Dermis microvascular lymphatic vessel endothelial cell (primary cell): ENCODE measurements at places on chromosomes 2 and 18. TPM values are rescaled to one million over a fixed set of nuclear protein-coding genes. Genes with fewer than 3 reads are reported as not detected.

GRCh38 chr2:152496371-152496770 is 161.4 kb downstream of the FMNL2 start:
- no peak for DNase-seq

GRCh38 chr2:132430895-132431294 is 14.3 kb downstream of the GPR39 start:
- DNase-seq: no peak

DNA sequence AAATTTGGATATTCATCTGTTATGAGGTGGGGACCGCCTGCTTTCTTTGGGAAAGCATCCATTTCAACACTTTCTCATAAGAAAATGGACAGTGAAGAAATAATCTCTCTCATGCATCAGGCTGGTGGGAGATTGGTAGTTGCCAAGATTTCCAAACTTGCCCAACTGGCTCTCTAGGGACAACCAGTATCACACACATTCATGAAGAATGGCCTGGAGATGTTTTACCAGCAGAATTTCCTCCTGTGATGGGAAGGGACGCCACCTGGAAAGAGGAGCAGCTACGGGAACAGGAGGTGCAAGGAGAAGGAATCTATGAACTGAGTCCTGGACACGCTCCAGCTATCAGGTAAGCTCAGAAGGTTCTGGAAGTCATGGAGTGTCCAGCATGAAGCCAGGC is 39.4 kb downstream of the LIPG start:
- no peak for DNase-seq

DNA sequence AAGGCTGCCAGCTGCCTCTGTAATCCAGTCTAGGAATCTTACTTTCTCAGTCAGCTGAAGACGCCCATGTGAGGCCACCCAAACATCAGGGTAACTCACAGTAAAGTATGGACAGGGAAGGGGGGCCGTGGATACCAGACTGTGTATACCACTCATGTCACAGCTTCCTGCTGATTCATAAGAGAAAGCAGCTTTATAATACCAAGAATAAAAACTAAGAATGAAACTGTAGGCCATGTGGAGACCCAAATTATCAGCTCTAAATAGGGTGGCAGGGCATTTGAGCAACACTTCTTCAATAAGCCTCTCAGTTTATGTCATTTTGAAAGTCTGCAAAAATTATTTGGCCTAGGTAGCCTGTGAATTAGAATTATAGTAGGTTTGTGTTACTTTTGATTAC is 115.0 kb upstream of the CDCA7 start:
- no peak for DNase-seq

DNA sequence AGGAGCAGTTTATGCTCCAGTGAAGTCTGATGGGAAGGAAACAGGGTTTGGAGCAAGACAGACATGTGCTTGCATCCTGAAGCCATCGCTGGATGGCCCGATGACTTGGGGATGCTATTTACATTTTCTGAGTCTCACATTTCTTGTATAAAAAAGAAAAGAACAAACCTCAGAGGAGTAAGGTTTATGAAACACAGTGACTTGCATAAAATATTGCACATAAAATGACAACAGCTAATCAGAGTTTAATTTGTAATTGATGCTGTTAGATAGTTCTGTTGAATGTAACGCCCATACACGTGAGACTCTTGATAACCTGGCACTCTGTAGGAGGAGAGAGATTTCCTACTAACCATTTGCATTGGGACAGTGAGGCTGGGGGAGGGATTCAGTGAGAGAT is 16.5 kb downstream of the PRELID3A start:
- no peak for DNase-seq

- no peak for DNase-seq
Observed at GRCh38 chr2:99389946-99390345, 52.8 kb downstream of the EIF5B start.

- no peak for DNase-seq
Observed at GRCh38 chr18:9808295-9809241, 77.2 kb upstream of the TXNDC2 start.

GRCh38 chr2:207617011-207617671 is 8.1 kb downstream of the METTL21A start:
- DNase-seq: peak; percentile 90

GRCh38 chr2:46062637-46063412 is 234.4 kb upstream of the EPAS1 start:
- DNase-seq: peak; percentile 91

- peak; percentile 61 for DNase-seq
Observed at GRCh38 chr18:11163665-11164064, 14.3 kb upstream of the PIEZO2 start.

Gene CHMP3
- total RNA-seq: 56.6 and 67.6 TPM in 2 replicates

Gene IL1RL1
- 0.13 and 0.90 TPM in 2 replicates for total RNA-seq

Gene SLC9A2
- total RNA-seq: not detected in 2 replicates

Gene RFX8
- total RNA-seq: 0.13 and 0.51 TPM in 2 replicates

Gene VIT
- 0.26 TPM in 1 of 2 replicates, not detected in the other for total RNA-seq
